Thoracic aorta (tissue), 2 donors: ENCODE measurements at places on chromosomes 2 and 18. TPM values are rescaled to one million over a fixed set of nuclear protein-coding genes. Genes with fewer than 3 reads are reported as not detected.

Gene ATP8B1
- 111 TPM for total RNA-seq

Gene FSHR
- total RNA-seq, result not detected

Gene RNF144A
- total RNA-seq, result 6.2 TPM

Gene TUBA3E
- not detected for total RNA-seq

Gene OSR1
- 90.7 TPM for total RNA-seq

Gene SAP130
- total RNA-seq, result 24.3 TPM

Gene ELAC1
- 2.6 TPM for total RNA-seq

- no peak for DNase-seq
Observed at GRCh38 chr2:7026742-7027141, 109.5 kb downstream of the RNF144A start.

DNA sequence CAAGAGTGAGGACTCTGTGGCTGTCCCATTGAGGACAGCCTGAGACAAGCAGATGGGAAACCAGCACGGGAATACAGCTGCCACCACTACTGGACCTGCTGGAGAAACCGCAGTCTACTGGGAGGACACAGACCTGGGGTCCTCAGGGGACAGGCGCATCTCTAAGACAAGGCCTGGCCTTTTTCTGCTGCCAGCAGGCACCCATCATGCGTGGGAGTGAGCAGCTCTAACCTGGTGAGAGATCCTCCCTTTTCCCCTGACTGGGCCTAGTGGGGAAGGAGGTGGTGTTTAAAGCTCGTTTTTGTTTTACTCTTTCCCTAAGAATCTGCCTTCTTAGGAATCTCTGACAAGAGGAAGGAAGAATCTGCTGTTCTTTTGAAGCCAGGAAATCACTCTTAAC is 36.6 kb downstream of the CYRIA start:
- DNase-seq, result no peak

DNA sequence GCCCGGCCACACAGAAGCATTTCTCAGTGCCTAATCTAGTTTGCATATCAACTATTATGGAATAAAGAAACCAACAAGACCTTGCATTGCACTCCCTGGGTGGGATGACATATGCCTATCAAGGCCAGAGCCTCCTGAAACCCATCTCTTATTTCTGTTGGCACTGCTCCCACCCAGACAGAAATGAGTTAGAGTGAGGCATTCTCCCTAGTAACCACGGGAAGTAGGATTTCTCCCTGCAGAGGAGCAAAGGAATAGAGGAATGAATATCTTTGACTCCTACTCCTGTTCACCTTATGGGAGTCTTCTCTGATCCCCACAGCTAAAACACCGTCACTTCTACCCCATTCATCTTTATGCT is 24.2 kb upstream of the SCYGR1 start:
- DNase-seq, result no peak

- DNase-seq, result no peak
Observed at GRCh38 chr2:233853883-233854240, 473 bp downstream of the HJURP start.

- no peak for DNase-seq
Observed at GRCh38 chr2:240131941-240132650, 4.0 kb downstream of the COPS9 start.

DNA sequence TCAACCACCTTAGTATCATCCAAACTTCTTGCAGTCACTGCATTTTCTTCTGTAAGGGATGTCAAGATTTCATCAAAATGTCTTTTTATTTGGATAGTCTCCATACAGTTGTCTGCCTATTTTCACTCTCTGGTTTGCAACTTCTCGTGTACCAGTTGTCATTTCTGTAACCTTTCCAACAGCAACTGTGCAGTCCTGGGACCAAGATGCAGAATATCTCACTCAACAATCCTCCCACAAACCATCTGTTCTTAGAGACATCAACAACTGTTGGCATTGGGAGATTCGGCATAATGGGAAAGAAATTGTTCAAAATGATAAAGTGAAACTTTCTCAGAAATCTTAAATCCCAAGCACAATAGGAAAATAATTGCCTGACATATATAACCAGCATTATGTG is 933.6 kb upstream of the SLC39A10 start:
- no peak for DNase-seq

DNA sequence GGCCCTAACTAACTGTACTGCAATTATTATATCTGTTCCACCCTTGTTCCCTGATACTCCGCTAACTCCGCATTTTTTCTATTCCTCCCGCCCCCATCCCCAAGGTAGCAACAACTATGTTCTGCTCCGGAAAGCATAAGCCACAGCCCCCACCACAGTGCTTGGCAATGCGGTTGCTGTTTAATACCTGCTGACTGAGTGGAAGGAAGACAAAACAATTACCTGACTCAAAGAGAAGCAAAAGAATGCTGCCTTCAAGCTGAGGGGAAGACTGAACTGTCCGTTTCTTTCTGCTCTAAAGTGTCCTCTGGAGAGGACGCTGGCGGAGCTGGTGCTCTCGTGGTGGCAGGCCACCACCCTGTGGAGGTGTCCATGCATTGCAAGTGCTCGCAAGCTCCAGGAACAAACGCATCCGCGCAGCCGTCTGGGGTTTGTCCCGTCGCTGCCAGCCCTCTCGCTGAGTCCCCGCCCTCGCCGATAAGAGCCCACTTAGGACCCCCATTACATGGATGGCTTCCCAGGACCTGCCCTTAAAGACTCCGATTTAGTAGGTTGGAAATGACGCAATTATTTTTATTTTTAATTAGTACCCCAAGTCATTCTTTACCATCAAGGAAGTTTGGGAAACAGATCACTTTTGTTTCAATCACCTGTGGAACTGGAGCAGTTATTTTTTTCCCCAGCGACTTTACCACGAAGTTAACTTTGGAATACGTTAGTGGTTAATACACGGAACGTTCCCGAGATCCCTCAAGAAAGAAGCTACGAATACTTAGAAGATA is 1.6 kb upstream of the MYL12A start:
- peak; percentile 50 for DNase-seq

DNA sequence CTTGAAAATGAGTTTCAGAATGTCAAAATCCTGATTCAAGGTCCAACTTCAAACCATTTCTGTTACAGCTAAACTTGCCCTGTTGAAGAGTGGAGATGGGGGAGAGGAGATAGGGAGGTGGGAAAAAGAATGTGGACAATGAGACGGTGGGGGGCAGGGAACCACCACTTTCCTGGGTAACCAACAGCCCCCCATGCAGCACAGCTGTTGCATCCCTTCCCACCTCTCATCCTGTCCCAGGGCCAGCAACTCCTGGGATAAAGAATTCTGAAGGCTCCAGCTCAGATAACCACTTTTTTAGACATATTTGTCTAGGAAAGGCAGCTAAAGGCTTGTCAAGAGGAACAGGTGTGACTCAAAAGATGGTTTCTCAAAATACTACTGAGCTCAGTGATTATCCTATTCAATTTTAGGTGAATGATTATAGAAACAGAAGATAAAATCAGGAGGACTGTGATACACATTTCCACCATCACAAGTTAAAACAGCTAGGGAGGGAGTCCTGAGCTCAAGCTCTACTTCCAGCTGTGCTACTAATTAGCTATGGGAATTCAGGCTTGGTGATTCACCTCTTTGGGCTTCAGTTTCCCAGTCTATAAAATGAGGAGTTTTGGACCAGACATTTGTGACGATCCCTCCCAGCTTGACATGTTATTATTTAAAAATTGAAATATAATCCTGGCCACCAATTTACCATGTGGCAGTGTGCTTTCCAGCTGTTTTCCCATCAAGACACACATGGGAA is 36.3 kb downstream of the HDHD2 start:
- DNase-seq, result no peak

DNA sequence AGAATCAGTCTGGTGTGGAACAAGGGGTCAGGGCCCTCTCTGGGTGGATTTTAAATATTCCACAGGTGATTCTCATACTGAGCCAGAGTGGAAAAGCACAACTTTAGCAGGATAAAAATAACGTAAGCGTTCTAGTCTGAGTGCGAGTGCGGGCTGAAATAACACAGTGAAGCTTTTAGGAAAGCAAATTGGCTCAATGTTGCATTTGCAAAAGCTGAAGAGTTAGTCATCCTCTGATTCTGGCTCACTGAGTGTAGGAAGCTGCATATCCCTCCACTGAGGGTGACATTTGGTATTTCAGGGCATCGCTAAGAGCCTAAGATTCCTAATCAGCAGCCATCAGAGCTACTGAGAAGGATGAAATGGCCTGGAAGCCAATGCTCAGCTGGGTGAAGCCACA is 134.7 kb downstream of the RIF1 start:
- no peak for DNase-seq
